NCI-H446 (cell line): ENCODE measurements at places on chromosomes 6 and 20.
A peak's percentile ranks its signal among the peaks of the same experiment; 100 is the strongest.

DNA sequence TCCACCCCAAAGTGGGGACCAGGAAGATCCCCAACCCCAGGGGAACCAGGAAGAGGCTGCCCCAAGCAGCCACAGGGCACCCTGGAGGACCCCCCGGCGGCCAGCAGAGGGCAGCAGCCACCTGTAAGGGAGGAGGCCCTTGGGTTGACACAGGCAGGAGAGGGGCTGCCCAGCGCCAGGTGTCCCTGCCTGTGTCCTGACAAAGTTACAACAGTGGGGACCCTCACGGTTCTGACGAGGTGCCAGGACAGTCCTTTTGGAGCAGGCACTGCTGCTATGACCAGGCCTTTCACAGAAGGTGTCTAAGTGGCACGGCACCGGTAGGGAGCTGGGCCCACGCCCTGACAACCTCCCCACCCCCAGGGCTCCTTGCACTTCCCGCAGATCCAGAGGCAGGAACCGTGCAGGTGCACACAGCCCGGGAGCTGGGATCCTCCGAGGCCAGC lies 176.7 kb downstream of the BMP7 start:
- DNase-seq, result peak; percentile 51

- no peak for DNase-seq
Observed at GRCh38 chr6:128265706-128266105, 254.7 kb downstream of the PTPRK start.

DNA sequence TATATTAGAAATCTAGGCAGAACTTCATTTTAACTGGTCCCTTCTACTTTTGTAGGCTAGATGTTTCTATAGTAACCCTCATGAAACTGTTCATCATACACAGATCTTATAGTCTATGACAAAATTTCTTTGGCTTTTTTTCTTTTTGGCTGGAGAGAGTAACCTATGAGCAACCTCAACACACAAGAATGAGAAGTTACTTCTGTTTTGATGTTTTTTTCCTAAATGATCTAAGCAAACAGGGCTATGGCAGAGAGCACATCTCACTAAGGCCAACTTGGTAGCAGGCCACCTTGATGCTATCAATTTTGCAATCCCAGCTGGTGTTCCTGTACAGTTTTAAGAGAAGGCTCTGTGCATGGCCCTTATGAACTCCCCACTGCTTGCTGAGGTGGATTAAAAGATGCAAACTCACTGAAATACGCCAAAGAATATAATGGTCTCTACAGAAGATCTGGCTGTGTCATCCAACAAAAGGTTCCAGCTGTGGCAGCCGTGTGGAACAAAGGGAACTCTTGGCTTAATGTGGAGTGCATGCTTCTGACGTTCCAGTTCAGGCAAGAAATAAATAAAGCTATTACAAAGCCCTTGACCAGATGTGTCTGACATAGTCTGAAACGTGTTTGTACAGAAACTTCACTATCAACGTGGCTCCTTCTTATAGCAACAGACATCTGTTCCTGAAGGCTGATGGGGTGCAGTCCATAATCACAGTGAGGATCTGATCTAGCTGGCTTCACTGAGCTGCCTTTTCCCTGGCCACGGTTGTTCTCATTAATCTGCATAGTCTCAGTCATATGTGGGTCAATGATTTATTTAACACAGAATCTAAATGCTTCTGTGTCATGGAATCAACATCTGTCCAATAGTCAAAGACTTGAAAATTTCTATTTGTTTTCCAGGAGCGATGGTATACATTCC lies 481.1 kb downstream of the BMP2 start:
- DNase-seq, result no peak

DNA sequence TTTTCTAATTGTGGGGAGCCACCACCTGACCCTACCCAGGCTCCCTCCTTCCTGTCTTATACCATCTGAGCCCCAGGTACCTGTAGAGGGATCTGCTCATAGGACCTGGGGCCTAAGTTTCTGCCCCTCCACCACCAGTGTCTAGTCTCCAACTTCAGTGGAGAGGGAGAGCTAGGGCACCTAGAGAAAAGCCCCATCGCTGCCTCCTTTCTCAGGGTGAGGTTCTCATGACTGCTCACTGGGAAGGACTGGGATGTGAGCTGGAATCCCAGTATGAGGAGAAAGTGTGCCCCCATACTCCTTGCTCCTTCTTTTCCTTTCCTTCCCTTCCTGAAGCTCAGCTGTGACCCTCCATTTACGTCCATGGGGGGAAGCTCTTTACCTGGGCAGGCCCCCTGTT lies 231.6 kb downstream of the LRFN2 start:
- no peak for DNase-seq

DNA sequence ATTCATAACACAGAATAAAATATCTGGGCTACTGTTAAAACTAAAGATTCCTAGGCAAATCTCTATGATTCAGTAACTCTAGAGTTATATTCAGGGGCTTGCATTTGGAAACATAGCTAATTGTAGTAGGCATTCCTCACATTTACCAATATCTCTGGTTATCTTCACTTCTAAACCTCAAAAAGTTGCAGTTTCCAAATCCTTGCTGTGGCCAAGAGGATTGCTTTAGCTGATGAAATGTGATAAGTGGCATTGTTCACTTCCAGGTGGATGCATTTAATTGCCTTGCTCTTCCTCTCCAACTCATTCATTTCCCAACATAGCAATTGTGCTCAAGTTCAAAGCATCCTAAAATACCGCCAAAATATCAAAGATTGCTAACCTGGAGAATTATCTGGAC lies 246.6 kb downstream of the GRIK2 start:
- DNase-seq, result no peak

DNA sequence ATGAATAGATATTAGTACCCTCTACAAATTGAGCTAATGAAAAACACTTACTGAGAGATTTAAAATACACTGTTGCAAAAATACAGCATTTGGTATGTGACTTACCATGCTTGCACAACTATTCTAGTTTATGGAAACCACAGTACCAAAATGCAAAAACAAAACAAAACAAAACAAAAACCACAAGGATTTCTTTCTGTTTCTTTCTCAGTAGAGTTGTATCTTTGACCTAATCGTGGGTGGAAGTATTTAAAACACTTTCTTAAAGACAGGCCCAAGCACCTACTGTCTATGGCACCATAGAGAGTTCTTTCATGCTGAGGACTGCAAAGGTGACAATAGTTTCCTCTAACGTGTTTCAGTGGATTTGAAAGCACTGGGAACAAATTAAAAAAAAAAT lies 95.3 kb upstream of the C6orf118 start:
- no peak for DNase-seq

DNA sequence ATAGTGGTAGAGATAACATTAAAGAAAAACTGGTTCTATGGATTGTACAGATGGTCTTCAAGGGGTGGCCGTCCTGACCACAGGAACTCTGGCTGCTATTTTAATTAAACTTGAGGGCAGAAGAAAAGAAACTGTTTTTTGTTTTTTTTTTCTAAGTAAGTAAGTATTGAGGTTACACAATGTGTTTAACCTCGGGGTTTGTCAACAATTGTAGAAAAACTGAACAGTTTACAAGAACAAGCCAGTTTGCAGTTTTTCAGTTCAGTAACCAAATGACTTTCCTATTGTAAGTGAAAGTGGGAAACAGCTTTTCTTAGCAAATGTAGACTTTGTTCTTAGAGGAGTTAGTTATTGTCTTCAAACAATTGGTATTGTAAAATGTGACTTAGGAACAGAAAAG lies 77.0 kb downstream of the PLCB1 start:
- no peak for DNase-seq

DNA sequence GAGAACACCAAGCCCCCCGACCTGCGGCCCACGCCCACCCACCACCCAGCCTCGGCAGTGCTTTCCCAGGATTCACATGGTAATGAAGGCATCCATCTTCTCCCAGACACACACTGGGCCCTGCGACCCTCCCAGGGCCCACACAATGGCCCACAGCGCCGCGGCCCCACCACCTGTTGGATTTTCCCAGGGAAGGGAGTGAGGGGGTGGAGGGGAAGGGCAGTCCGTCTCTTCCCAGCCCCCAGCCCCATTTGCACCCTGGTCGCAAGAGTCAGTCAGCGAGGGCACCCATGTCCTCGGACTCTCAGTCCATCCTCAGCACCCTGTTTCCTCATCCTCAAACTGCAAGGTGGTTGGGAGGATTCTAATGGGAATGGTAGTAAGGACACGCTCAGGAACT lies 23.7 kb upstream of the ID1 start:
- DNase-seq, result no peak

GRCh38 chr6:3321042-3321441 lies 62.3 kb downstream of the PSMG4 start:
- no peak for DNase-seq

DNA sequence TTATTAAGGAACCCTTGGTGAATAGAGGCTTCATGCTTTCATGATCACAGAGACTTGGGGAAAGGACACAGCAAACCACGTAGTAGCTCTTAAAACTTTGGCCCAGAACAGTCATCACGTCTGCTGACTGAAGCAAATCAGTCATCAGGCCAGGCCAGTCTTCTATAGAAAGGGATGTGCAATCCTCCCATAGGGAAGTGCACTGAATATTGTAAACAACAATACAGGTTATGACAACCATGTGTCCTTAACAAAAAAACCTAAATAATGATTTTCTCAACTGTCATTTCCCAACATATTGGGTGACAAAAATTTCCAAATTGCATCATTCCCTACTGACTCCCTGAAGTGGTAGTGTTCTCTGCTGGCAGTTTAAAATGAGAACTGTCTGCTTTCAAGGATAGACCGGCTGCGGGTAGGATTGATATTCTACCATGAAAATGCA lies 388.2 kb upstream of the CITED2 start:
- DNase-seq, result no peak

GRCh38 chr6:122079916-122080315 lies 319.5 kb upstream of the HSF2 start:
- no peak for DNase-seq

GRCh38 chr6:56625356-56625755 lies 17.3 kb downstream of the DST start:
- no peak for DNase-seq

GRCh38 chr6:21450149-21450548 lies 143.4 kb upstream of the SOX4 start:
- DNase-seq, result no peak

- no peak for DNase-seq
Observed at GRCh38 chr6:67047996-67048395, 1341.0 kb upstream of the EYS start.

DNA sequence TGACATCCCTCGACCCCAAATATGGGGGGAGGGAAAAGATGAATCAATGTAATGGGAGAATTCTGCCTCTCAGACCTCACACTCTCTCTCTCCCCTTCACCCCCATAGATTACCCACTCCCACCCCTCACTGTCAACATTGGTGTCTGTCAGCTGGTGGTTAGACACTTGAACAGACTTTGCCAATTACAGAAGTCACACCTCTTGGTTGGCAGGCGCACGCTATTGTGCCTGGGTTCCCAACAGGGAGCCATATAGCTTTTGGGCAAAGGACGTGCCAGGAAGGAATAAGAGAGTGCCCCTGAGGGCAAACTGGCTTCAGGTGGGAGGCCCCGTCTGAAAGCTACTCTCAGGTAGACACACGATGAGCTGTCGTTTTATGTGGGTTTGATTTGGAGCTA lies 54.1 kb upstream of the FYN start:
- no peak for DNase-seq

GRCh38 chr20:57252559-57253162 lies 13.8 kb downstream of the BMP7 start:
- no peak for DNase-seq
